Stimulated activated CD4-positive, alpha-beta T cell treated with anti-CD3 and anti-CD28 coated beads, Interleukin-1b, Interleukin-23, amount 100 ng/mL, for 24 hours (primary cell): ENCODE measurements at places on chromosomes 3 and 15.

- DNase-seq: no peak
Measured at GRCh38 chr3:119492810-119493209, 5.5 kb upstream of the TIMMDC1 start.

DNA sequence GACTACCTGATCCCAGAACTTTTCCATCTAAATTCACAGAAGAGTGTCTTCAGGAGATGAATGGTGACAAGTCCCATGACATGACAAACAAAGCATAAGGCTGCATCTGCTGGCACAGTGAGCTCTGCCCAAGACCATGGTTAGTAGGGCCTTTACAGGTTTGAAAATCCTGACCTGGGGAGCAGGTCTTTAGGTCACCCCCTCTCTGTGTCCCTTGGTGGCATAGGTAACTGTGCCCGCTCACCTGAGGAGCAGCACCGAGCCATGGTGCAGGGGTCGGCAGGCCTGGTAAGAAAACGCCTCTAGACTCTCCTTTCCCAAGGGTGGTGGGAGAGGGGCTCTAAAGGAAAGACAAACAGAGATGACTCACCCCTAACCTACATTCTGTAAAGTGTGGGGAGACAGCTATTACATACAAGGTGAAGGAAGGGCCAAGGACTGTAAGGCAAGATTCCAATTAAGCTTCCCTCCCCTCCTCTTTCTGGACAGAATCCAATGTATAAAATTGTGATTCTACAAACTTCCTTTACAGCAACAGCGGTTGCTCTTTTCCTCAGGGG lies 74.0 kb downstream of the SATB1 start:
- no peak for DNase-seq

DNA sequence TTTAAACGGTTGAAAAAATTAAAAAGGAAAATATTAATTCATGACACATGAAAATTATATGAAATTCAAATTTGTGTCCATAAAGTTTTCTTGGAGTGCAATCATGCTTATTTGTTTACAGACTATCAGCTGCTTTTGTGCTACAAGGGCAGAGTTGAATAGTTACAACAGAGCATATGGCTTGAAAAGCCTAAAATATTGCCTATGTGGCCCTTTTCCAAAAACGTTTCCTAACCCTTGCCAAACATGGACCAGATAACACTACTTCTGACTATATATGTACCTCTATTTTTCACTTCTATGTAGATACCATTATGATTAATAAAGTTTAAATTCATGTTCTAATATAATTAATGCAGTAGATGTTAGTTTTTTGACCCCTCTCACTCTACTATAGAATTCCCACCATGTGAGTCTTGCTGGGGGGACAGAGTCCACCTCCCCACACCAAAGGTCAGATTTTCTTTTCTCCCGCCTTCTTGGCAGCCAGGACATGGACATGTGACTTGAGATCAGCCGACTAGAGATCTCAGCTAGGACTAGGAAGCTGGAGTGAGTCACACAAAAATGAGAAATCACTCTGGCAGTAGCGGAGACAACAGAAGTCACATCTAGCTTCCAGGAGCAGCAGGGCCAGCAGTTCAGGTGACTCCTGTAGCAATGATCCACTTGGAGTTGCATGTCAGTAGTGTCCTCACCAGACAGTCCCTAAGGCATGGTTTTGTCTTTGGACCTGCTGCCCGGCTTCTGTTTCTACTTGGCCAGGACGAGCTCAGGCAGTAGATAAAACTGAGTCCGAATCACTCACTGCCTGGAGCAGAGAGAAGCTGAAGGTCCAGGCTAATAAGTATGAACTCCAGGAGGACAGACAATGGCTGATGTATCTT lies 22.4 kb downstream of the CIAO2A start:
- no peak for DNase-seq

DNA sequence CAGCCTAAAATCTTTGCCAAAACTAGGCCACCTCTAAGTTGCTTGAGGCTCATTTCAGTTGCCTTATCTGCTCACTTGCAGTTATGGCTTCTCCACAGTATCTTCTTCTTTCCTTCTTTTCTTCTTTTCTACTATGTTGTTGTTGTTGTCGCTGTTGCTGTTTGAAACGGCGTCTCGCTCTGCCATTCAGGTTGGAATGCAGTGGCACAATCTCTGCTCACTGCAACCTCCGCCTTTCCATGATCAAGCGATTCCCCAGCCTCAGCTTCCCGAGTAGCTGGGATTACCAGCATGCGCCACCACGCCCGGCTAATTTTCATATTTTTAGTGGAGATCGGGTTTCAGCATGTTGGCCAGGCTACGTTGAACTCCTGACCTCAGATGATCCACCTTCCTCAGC lies 210.8 kb upstream of the NR2F2 start:
- no peak for DNase-seq

- no peak for DNase-seq
Measured at GRCh38 chr3:129282727-129283327, 4.2 kb downstream of the HMCES start.

GRCh38 chr3:11438646-11439045 lies 166.4 kb downstream of the ATG7 start:
- DNase-seq: no peak

- DNase-seq: no peak
Measured at GRCh38 chr15:64351265-64351664, 4.7 kb downstream of the CSNK1G1 start.
